ENCODE measurements at places on chromosomes 13 and 19.

GRCh38 chr13:99378985-99379733, 72.0 kb upstream of the GPR183 start:
- H3K27ac ChIP-seq = no peak overlapping the region
- H3K36me3 ChIP-seq = no peaks in the 10 kb centered on the region
- no peak overlapping the region for H3K4me3 ChIP-seq
- peaks cover 92% of the 10 kb centered on the region for H3K4me1 ChIP-seq

DNA sequence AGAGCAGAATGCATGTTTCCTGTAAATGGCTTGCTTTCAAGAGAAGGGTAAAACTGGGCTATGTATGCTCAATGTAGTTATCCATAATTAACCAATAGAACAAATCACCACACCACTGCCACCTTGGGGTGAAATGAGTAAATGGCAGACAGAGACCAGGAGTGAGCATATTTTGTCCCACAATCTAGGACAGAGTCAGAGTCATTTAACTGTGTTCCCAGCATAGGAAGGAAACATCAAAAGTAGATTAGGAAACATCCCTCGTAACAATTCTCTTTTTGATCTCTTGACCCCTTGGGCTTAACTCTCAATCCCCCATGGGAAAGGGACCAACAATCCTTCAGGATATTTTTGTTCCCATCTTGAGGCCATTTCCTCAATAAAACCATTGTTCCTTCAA, 224.8 kb downstream of the NHLRC3 start:
- DNase-seq = no peak
- no peak overlapping the region for H3K27ac ChIP-seq
- no peaks in the 10 kb centered on the region for H3K36me3 ChIP-seq
- H3K4me3 ChIP-seq = no peak overlapping the region
- H3K27me3 ChIP-seq = no peaks in the 10 kb centered on the region

- peaks cover 13% of the 10 kb centered on the region for H3K27me3 ChIP-seq
- no peak within 1 kb of the TSS for H3K27ac ChIP-seq
- no peak within 1 kb of the TSS for H3K4me3 ChIP-seq
- no peaks in the 10 kb centered on the region for H3K36me3 ChIP-seq
- no peak for DNase-seq
Measured at GRCh38 chr19:45340232-45340898, at the start of gene KLC3. KLC3 (plus strand) TSS chr19:45340750; CDS start chr19:45345542, 4,792 bp downstream.

GRCh38 chr13:23383151-23383550, 50.4 kb downstream of the SACS start:
- H3K36me3 ChIP-seq = no peaks in the 10 kb centered on the region
- no peak overlapping the region for H3K27ac ChIP-seq
- H3K4me1 ChIP-seq = peaks cover 8% of the 10 kb centered on the region
- no peak overlapping the region for H3K4me3 ChIP-seq

- no peaks in the 10 kb centered on the region for H3K27me3 ChIP-seq
- no peak for DNase-seq
- H3K4me1 ChIP-seq = peaks cover 11% of the 10 kb centered on the region
- H3K4me3 ChIP-seq = no peak overlapping the region
Measured at GRCh38 chr13:50677258-50677657, 166.2 kb downstream of the DLEU7 start.

DNA sequence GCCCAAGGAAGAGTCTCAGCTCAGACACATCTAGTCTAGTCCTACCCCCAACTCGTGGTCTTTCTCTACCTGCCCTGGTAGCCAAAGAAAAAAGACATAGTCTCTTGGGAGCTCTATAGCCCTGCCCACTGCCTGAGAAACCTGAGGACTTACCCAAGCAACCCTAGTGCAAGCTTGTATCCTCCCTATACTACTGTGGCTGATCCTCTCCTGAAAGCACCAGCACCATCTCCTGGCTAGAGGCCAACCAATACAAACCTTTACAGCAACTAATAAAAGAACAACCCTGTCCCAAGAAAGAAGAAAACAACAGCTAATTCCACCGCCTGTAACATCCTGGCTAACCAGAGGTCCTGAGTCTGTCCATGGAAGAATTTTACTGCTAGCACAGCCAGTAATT, 532.4 kb downstream of the SLITRK6 start:
- H3K36me3 ChIP-seq = no peaks in the 10 kb centered on the region
- H3K27ac ChIP-seq = no peak overlapping the region
- H3K27me3 ChIP-seq = no peaks in the 10 kb centered on the region

DNA sequence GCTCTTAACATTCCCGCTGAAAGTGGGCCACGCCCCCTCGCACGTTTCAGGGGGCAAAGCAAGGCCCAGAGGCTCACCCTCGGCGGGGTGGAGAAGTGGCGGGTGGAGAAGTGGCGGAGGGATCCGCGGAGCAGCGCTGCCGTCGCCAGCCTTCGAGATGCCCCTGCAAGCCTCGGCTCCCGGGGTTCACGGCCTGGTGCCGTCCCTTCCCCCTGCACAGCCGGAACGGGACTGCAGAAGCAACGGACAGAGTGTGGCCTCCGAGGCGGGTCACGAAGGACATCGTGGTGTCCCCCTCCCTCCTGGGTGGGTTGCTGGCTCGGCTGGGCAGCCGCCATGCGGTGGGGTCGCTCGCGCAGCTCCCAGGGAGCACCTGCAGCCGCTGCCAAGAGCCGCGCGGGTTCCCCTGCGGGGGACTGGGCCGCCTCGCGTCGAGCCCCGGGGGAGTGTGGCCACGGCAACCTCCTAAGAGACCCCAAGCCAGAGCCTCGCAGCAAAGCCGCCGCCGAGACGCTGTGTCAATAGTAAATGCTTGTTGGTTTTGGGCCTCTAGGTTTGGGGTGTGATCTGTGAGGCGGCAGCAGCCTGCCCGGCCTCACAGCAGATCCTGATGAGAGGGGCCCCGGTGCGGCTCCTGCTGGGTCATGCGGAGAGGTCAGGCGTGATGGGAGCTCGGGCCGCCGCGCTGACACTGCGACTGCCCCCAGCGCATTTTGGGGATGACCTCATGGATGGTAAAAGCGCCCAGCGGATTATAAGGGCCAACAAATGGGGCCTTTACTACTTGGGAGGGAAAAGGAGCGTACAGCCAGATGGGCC, 5.5 kb downstream of the TPGS1 start:
- no peak overlapping the region for H3K27ac ChIP-seq
- DNase-seq = no peak
- peaks cover 47% of the 10 kb centered on the region for H3K4me1 ChIP-seq
- H3K36me3 ChIP-seq = no peaks in the 10 kb centered on the region
- no peaks in the 10 kb centered on the region for H3K27me3 ChIP-seq

- H3K36me3 ChIP-seq = no peaks in the 10 kb centered on the region
- H3K4me3 ChIP-seq = no peak overlapping the region
- H3K4me1 ChIP-seq = no peaks in the 10 kb centered on the region
- no peak for DNase-seq
- H3K27ac ChIP-seq = no peak overlapping the region
Measured at GRCh38 chr19:11306337-11306736, 10.4 kb downstream of the TSPAN16 start.

- H3K27ac ChIP-seq = no peak overlapping the region
- DNase-seq = no peak
- H3K36me3 ChIP-seq = no peaks in the 10 kb centered on the region
- H3K4me3 ChIP-seq = no peak overlapping the region
- no peaks in the 10 kb centered on the region for H3K27me3 ChIP-seq
- no peaks in the 10 kb centered on the region for H3K4me1 ChIP-seq
Measured at GRCh38 chr13:43114504-43114903, 91.1 kb downstream of the DNAJC15 start.

GRCh38 chr19:51789061-51789795, 5.7 kb upstream of the FPR3 start:
- H3K4me1 ChIP-seq = no peaks in the 10 kb centered on the region

GRCh38 chr19:45670670-45671453, 2.8 kb downstream of the GIPR start:
- H3K4me1 ChIP-seq = peaks cover 20% of the 10 kb centered on the region
- no peaks in the 10 kb centered on the region for H3K36me3 ChIP-seq
- H3K4me3 ChIP-seq = no peak overlapping the region
- peak; percentile 50 for DNase-seq

DNA sequence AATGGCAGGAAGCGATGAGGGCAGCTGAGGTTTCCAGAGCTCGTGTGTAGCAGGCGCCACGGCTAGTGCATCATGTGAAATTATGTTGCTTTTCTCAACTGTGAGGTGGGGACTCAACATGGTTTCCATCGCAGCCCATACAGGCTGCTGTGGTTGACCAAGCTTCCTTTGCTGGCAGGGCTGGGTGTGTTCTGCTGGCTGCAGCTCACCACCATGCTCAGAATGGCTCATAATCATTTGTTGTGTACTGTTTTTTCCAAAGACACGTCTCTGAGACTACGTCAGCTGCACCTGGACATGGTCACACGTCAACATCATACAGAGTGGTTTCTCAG, 16.1 kb upstream of the RASA3 start:
- H3K27me3 ChIP-seq = no peaks in the 10 kb centered on the region
- H3K4me3 ChIP-seq = peak overlapping the region; percentile 42
- H3K36me3 ChIP-seq = no peaks in the 10 kb centered on the region
- DNase-seq = peak; percentile 76
- peaks cover 95% of the 10 kb centered on the region for H3K4me1 ChIP-seq

DNA sequence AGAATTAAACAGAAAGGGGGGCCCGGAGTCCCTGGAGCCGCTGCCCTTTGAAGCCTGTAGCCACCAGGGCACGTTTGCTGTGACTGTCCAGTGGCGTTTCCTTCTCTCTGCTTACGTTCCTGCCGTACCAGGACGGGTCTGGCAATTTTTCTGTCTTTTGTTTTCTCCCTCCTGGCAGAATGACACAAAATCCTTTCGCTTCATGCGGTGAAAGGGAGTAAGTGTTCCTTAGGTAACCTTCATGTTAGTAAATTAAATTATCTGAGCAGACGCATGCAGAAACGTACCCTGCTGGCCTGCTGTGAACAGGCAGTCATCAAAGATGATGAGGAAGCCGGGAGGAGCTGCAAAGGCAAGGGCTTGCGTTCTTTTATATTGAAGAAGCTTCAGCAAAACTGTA, 299.3 kb upstream of the ARGLU1 start:
- H3K27ac ChIP-seq = no peak overlapping the region
- no peaks in the 10 kb centered on the region for H3K36me3 ChIP-seq
- no peak overlapping the region for H3K4me3 ChIP-seq

DNA sequence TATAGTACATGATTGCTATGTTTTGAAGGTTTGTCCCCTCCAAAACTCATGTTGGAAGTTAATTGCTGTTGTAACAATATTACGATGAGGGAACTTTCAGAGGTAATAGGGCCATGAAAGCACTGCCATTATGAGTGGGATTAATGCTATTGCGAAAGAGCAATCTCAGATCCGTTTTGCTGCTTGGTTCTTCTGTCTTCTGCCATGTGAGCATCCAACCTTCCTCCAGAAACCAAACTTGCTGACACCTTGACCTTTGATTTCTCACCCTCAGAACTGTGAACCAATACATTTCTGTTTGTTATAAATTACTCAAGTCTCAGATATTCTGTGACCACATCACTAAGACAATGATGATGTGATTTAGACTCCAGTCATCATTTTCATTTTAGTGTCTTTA, 2590.9 kb downstream of the PCDH9 start:
- H3K27ac ChIP-seq = no peak overlapping the region
- no peaks in the 10 kb centered on the region for H3K36me3 ChIP-seq
- no peak overlapping the region for H3K4me3 ChIP-seq
- no peaks in the 10 kb centered on the region for H3K4me1 ChIP-seq
- no peaks in the 10 kb centered on the region for H3K27me3 ChIP-seq

DNA sequence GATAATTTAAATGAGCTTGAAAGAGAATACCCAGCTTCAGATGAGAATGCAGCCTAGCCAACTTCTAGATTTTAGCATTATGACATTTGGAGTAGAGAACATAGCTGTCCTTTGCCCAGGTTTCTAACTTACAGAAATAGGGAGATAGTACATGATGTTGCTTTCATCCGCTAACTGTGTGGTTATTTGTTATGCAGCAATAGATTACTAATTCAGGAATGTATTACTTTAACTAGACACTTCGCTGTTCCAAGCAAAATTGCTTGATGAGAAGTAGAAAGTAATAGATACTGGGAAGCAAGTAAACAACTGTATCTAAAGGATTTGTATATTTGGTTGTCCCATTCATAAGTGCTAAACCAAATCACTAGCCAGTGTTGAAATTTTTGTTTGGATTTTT, 790.9 kb upstream of the PRR20A start:
- no peaks in the 10 kb centered on the region for H3K4me1 ChIP-seq
- H3K27me3 ChIP-seq = no peaks in the 10 kb centered on the region
- no peak for DNase-seq

- H3K27me3 ChIP-seq = no peaks in the 10 kb centered on the region
- DNase-seq = no peak
- H3K27ac ChIP-seq = no peak overlapping the region
- H3K36me3 ChIP-seq = no peaks in the 10 kb centered on the region
Measured at GRCh38 chr13:45393941-45394570, 24.1 kb downstream of the SLC25A30 start.

DNA sequence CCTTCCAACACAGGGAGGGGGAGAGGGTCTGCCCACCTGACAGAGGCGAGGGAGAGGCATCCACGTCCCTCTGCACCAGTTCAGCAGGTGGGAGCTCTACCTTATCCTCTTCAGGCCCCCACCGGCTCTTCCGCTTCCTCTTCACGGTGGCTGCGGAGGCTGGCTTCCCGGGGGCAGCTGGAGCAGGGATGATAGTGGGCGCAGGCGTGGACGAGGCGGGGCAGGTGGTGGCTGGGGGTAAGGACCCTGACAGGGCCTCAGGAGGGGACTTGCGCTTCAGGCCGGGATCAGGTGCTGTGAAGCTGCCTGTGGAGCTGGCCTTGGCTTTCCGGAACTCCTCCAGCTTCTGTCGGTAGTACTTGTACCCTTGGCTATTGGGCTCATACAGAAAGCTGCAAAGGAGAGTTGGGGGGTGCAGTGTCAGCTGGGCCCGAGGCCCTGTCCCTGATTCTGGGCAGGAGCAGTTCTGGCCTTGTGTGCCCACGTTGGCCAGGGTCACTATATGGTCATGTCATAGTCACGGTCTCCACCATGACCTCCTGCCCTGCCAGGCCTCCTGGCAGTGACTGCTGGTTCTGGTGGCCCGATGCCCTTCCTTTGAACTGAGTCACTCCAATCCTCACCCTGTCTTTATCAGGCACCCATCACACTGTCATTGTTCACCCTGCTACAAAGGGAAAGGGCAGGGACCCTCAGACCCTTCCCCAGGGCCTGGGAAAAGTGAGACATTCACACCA, 23.2 kb downstream of the SUGP1 start:
- H3K4me3 ChIP-seq = no peak overlapping the region
- no peak for DNase-seq
- H3K27ac ChIP-seq = no peak overlapping the region
- no peaks in the 10 kb centered on the region for H3K4me1 ChIP-seq
- H3K27me3 ChIP-seq = no peaks in the 10 kb centered on the region

DNA sequence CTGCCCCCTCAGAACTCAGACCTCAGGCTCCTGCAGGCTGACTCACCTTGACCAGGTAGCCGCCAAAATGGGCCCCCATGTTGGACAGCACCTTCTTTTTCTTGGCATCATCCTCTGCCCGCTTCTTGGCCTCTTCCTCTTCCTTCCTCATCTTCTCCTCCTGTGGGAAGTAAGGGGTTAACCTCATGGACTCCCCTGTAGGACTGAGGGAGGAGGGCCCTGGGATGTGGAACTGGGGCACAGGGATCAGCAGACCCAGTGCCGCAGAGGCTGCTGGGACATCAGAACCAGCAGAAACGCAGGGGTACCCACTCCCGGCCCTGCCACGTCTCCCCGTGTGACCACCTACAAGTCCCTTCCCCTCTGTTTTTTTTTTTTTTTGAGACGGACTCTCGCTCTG, 11.1 kb downstream of the TNNT1 start:
- no peaks in the 10 kb centered on the region for H3K36me3 ChIP-seq
- DNase-seq = no peak
- peaks cover 12% of the 10 kb centered on the region for H3K27me3 ChIP-seq
- H3K27ac ChIP-seq = no peak overlapping the region
- H3K4me1 ChIP-seq = no peaks in the 10 kb centered on the region

GRCh38 chr13:21735701-21736401, 65.0 kb downstream of the FGF9 start:
- H3K27ac ChIP-seq = no peak overlapping the region
- H3K4me1 ChIP-seq = no peaks in the 10 kb centered on the region
- H3K4me3 ChIP-seq = no peak overlapping the region
- H3K27me3 ChIP-seq = no peaks in the 10 kb centered on the region
- no peaks in the 10 kb centered on the region for H3K36me3 ChIP-seq
